ENCODE measurements at places on chromosomes 12 and 14.

DNA sequence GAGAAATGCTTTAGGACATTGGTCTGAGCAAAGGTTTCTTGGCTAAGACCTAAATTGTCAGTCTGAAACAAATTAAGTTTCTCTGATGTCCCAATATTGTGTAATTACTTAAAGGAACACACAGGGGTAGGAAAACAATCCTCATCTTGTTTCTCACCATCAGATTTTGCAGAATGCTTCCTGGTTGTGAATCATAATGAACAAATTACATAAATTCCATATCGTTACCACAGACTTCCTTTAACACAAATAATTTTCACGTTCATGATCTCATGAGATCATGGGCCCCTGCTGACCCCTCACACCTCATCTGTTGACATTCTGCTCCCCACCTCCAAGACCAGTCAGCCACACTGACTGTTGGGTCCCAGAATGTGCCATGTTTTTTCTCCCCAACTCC lies 194.1 kb downstream of the MON2 start:
- DNase-seq = no peak

DNA sequence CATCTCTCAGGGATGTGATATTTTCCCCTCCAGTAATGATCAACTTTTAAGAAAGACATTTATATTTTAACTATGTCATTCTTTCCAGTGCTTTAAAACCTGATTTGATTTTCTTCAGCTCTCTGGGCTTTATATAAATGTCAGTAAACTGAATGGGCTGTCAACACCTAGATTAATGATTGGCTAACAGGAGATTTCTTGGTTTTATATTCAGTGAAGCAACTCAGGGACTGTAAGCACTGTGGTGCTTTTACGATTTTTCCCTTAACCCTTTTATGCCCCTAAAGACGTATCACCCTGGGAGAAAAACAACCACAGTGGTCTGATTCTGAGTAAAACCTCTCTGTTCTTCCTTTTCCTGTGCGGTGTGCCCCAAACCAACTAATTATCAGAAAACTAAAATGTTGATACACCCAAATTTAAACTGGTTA lies 38.0 kb downstream of the PTGER2 start:
- peak; percentile 49 for DNase-seq

- DNase-seq = peak; percentile 24
These were observed 534 bp downstream of the PPP2R3C start for GRCh38 chr14:35121026-35121886.

DNA sequence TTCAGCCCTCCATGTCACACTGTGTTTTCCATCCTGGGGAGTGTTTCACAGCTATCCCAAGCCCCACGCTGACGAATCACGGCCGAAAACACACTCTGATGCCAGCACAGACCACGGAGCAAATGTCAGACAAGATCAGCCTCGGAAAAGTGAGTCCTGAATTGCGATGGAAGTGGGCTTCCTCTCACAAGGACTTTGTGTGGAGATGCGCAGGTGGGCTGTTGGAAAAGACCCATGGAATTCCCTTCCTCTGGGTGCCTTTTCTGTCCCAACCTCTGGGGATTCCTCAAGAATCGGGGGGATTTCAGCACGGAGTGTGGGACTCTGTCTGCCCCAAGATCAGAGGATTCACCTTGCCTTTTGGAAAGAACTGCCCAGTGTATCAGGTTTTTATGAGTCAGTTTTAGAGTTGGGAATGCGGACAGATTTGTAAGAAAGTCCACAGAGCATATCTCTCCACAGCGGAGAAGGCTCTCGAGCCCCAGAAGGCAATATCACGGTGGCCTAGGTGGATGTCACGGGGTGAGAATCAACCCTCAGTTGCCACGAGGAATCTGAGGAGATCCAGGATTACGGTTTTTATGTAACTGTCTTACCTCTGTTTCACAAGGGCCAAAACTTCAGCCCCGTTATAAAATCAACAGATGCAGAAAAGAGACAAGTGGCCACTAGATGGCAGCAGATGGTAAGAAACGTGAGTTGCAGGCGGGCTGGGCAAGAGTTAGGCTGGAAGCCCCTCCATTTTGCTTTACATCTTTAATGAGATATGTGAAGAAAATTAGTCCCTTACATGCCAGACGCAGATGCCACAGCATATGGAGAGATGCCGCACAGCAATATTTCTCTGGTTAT lies 201.9 kb downstream of the DAD1 start:
- DNase-seq = peak; percentile 90

GRCh38 chr12:26369588-26369987 lies 174.2 kb downstream of the SSPN start:
- DNase-seq = no peak

DNA sequence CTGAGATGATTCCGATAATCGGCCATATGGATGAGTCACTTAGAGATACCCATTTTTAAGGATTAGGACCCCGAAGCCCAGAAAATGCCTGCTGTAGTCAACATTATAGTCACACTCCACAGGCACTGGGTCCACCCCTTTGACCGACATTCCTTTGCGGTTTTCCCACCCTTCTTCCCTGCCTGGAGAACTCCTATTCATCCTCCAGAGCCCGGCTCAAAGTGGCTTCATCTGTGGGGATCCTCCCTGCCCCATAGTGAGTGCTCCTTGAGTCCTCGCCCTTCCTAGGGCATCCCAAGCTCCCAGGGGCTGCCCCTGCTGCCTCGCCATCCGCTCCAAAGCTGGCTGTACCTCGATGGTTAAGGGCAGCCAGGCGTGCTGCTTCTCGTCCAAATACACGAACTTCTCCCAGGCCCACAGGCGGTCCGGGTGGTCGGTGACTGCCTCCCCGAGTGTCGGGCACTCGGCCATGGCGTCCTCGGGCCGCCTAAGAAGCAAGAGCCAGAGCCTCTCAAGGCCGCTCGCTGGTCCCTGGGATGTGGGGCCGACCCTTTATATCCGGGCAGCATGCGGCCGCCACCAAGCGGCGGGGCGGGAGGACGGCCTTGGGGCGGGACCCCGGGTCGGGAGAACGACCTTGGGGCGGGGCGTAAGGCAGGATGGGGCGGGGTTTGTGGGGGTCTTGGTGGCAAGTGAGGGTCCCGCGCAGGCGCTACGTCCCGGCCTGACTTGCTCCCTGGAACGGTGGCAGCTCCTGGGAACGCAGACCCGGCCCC lies at the start of gene TCL1A:
TSS of gene TCL1A (minus strand) at position 530 of the 776 bp plus-strand sequence. CDS start at position 471, 59 bp downstream.
- peak; percentile 91 for DNase-seq

All from GM12865 (cell line).